ENCODE measurements at places on chromosomes 3 and 15.

- DNase-seq: no peak
These were observed 130.8 kb downstream of the SERPINI1 start for GRCh38 chr3:167866331-167866730.

DNA sequence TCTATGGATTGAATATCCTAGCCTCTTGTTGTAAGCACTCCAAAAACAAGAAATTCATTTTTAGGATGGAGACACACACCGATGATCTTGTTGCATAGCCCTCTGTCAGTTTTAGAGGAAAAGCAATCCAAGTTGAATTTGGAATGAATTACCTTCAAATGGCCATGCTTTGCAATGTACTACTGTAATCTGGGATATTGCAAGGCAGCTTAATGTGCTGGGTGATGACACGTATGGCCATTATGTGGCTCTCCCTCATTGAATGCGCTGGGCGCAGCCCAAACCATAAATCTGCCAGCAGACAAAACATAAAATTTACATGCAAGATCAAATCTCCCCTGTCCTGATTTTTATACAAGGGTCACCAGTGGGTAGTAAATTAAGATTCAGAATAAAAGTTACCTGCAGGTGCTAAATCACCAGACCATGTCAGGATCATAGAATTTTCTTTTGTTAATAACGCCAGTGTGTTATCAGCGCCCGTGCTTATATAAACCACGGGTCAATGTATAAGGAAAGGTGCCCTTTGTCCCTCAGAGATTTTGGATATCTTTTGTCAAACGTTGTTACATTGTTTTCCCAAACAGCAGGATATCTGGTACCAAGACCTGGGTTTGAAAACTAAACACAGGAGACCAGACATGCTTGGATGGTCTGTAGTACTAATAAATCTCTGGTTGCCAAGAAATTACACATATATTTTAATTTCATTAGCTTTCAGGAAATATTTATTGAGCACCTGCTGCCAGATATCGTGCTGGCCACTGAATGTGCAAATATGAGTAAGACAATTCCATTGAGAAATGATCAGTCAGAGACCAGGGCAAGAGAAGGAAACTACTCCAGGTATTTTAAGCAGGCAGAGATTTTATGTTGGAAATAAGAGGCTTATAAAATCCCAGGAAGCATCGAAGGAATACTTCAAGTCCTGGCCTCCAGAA, 237.1 kb downstream of the EBLN2 start:
- no peak for DNase-seq

GRCh38 chr3:177816667-177817208, 619.5 kb upstream of the TBL1XR1 start:
- DNase-seq: no peak

GRCh38 chr15:55434989-55435825, 26.9 kb downstream of the PIERCE2 start:
- peak; percentile 64 for DNase-seq

GRCh38 chr3:52065264-52065756, 8.9 kb upstream of the DUSP7 start:
- no peak for DNase-seq

All from GM13976 (cell line).